ENCODE measurements at places on chromosomes 7 and 10.

GRCh38 chr7:130867039-130867438, 133.0 kb upstream of the KLF14 start:
- DNase-seq = no peak

DNA sequence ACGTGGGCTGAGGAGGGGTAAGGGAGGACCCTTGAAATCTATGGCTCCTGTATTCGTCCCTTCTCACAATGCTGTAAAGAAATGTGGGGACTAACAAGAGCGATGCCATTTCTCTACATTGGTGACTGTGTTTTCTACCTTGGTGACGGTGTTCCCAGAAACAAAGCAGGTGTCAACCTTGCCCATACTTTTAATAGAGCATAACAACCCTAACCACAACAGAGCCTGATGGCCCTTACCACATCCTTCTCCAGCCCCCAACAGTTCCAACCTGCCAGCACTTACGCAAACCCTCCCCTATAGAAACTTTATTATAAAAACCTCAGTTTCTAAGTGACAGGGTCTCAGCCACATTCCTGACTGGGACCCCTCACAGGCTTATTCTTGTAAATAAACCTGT, 28.2 kb upstream of the ADCYAP1R1 start:
- no peak for DNase-seq

DNA sequence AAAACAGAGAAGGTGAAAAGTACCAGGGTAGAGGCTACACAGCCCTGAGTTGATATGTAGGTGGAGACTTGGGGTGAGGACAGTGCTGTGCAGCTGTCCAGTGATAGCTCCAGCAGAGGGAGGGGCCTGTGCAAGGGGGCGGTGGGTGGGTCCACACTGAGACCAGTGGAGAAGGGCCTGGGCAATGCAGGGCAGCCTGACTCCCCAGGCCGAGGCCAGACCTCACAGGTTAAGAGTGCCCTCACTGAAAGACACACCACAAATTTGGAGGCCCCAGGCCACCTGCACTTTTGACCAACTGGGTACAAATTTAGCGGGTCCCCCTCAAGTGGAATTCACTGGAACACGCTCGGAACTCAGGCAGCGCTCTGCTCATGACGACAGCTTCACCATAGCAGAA, 6.7 kb upstream of the RASGEF1A start:
- no peak for DNase-seq

- no peak for DNase-seq
These were observed 194.2 kb downstream of the CAMK1D start for GRCh38 chr10:12543589-12543988.

DNA sequence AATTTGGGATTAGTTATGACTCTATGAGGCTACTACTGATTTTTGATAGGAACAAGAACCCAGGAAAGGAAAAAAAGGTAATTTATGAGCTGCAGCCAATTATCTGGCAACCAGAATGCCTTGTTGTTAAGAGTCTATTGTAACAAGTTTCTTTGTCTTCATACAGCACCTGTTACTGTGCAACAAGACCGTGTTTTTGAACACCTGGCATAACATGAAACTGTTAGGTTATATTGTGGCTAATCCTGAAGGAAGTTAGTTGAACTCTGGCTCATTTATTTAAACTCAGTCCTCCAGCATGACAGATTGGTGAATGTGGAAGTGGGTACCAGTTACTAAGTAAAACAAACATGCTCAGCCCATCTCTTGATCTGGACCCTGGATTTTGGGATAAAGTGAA, 33.0 kb downstream of the RALA start:
- no peak for DNase-seq

GRCh38 chr10:89887830-89888229, 186.4 kb downstream of the KIF20B start:
- peak; percentile 86 for DNase-seq

DNA sequence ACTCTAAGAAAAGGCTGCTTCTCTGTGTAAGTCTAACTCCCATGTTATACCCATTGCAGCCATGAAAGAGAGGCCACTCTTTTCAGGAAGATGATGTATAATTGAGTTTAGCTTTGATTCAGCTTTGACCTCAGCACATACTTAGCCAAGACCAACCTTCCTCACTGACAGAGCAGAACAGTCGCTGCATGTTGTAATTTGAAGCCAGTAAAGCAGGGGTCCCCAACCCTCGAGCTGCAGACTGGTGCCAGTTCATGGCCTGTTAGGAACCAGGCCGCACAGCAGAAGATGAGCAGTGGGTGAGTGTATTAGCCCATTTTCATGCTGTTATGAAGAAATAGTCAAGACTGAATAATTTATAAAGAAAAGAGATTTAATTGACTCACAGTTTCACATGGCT, 223.9 kb downstream of the GPR158 start:
- no peak for DNase-seq

- DNase-seq = no peak
These were observed 694.9 kb upstream of the KCND2 start for GRCh38 chr7:119578116-119578515.

DNA sequence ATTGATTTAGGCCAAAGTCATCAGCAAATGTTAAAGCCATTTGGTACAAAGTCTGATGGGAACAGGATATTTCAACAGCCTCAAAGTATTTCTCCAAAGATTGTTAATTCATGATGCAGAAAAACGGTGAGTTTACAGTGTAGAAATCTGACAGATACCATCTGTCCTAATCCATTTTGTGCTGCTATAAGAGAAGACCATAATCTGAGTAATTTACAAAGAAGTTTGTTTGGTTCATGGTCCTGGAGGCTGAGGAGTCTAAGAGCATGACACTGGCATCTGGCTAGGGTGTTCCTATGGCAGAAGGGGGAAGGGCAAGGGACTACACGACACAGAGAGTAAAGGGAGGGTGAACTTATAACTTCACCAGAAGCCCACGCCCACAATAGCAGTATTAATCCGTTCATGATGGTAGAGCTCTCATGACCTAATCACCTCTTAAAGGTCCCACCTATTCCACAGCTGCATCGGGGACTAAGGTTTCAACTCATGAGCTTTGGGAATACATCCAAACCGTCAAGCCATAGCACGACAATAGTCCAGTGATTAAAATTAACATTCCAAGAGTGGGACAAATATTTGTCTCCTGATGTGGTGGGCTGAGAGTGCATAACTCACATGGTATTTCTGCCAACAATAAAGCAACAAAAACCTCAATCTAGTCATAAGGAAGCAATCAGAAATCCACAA, 298.6 kb upstream of the AKR1E2 start:
- no peak for DNase-seq

DNA sequence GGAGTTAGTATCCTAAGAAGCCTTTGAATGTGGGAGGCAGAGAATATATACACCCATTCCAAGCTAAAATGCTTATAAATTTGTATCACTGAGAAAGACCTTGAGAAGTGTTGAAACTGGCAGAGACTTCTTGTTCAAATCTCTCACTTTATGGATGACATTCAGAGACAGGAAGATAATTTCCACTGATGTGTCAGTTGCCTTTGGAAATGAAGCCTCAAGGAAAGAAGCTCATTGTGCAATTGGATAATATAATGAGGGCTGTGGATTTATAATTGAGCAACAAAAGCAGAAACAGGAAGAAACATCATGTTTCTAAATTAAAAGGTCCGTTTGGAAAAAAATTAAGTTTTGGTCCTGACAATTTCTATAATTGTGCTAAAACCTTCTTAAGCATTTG, 789.9 kb upstream of the IGFBP3 start:
- peak; percentile 33 for DNase-seq

DNA sequence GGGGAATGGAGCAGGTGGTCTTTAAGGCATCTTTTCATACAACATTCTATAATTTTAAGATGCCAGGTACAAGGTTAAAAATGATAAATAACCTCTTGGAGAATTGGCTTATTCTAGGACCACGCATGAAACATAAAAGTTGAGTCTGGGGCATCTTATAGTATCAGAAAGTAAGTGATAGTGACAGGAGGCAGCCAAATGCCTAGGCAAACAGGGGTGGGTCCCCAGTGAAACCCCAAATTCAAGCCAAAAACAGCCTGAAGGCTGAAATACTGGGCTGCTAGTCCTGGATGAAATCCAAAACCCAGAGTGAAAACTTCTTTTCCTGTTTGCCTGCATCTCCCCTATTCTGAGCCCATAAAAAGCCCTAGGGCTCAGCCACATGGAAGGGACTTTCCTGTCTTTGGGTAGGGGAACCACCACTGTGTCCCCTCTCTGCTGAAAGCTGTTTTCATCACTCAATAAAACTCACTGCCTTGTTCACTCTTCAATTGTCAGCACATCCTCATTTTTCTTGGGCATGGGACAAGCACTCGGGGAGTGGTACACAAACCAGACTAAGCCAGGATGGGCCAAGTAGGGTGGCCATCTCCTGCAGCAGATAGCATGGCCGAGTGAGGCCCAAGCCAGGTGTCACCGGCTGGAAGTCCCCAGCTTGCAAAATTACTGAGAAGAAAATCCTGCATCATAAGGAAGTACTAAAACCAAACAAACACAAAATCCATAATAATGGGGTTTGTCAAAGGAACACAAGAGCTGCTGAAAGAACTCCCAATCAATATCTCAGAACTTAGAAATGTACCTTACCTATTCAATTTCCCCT, 241.6 kb upstream of the GALNT17 start:
- DNase-seq = no peak

DNA sequence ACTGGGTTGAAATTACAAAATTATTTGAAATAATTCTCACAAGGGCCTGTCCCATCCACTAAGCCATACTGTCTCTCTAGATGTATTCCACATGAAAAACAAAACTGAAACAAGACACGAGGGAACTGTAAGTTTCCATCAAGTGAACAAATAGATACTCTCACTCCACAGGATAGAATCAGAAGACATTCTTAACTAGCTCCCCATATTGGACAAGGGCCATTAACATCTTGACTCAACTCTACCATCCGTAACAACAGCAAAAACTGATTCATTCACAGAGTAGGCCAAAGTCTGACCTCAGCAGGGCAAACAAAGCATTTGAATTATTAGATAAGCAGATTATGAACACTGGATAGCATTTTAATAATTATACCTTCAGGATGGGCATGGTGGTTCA, 29.1 kb downstream of the UBE2H start:
- DNase-seq = no peak

DNA sequence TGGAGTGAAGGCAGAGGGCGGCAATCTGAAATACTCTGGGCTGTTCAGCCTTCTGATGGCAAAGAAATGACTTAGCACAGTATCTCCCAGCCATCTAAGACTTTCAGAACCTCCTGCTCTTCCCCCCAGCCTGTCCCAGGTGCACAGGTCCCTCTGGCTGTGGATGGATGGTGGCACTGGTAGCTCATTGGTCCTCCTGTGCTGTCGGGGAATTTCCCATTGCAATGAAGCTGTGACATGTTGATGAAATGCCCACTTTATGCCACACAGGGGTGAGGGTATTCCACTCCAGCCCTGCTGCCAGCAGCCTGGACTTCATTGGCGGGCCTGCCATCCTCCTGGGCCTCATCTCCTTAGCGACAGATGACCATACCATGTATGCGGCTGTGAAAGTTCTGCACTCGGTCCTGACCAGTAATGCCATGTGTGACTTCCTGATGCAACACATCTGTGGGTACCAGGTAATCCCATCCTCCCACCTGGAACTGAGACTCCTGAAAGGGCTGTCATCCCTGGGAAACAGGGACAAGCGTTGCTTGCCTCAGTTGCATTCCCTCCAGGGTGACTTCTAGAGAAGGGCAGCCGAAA, 105.9 kb downstream of the WDFY4 start:
- no peak for DNase-seq

GRCh38 chr7:4072161-4072925, 609.8 kb upstream of the FOXK1 start:
- no peak for DNase-seq

- no peak for DNase-seq
These were observed 13.3 kb downstream of the AP5Z1 start for GRCh38 chr7:4788627-4789189.

DNA sequence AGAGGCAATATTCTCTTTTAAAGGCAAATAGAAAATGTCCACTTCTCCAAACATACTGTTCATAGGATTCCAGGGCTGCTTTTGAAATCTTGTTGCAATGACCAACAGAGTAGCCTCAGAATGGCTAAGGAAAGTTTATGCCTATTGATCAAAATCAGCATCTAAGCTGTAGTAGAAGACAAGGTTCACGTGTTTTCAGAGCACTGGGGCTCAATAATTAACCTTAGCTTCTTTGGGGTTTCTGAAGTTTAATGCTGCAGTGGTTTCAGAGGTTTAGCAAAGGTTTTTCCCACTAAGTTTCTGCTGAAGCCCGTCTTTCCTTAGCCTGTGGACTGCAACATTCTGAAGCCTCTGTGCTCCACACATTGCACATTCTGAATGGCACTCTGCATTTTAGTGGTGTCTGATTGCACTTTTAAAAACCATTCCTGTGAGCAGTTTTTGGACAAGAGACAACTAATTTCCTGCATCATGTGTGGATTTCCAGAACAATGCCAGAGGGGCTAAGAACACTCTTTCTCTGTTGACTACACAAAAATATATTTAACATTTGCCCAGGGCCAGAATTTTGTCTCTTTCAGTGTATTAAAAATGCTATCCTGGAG, 342.5 kb downstream of the PTEN start:
- DNase-seq = no peak

DNA sequence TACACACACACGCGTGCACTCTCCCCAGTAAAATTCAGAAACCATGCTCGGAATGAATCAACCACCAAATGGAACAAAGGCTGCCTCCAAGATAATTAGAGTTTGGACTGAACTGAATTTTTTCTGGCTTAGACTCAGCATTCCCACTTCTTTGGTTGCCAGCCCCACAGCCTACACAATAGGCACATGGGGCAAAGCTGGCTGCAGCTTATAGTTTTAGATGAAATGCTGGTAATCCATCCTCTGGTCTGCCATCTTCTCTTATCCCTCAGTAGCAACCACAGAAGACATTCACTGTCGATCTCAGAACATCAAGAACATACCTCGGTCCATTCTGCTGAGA, 44.2 kb downstream of the PDE1C start:
- DNase-seq = no peak

DNA sequence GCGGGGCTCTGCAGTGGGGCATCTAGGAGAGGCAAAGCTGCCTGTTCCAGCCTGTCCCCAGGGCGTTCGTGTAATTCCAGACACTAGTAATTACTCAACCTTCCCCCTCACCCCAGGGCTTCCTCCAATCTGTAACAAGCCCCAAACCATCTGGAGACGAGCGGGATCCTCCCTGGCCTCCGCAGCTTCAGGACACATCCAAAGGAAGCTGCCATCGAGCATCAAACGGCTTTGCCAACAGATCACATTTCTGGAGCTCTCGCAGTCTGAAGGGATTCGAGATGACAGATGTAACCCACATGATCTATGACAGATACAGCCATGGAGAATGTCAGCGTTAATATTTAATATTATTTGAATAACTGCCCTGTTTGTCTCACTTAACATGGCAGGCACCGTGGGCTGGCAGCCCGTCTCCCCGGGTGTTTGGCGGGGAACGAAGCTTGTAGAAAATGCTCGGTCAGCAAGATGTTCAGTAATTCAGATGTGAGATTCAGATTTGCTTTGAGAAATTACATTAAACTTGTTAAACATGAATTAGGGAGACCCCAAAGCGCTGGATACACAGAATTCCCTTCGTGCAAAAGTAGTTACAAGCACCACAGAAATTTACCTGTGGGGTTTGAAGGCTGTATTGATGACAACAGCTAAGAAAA, 108.5 kb upstream of the C7orf33 start:
- DNase-seq = no peak

- no peak for DNase-seq
These were observed 21.1 kb downstream of the CCDC126 start for GRCh38 chr7:23618241-23618640.

- peak; percentile 69 for DNase-seq
These were observed 1.2 kb downstream of the MARCHF5 start for GRCh38 chr10:92291921-92292845.

GRCh38 chr7:15667991-15668390, 18.5 kb downstream of the MEOX2 start:
- no peak for DNase-seq

- DNase-seq = no peak
These were observed 3.1 kb upstream of the HILPDA start for GRCh38 chr7:128452552-128452951.

- DNase-seq = no peak
These were observed 107.0 kb upstream of the AKR1E2 start for GRCh38 chr10:4719036-4719435.
